Stimulated activated CD8-positive, alpha-beta memory T cell treated with anti-CD3 and anti-CD28 coated beads, Interleukin-12 subunit alpha, Interleukin-12 subunit beta, amount 100 ng/mL, for 4 hours (primary cell): ENCODE measurements at places on chromosomes 6 and 20.

DNA sequence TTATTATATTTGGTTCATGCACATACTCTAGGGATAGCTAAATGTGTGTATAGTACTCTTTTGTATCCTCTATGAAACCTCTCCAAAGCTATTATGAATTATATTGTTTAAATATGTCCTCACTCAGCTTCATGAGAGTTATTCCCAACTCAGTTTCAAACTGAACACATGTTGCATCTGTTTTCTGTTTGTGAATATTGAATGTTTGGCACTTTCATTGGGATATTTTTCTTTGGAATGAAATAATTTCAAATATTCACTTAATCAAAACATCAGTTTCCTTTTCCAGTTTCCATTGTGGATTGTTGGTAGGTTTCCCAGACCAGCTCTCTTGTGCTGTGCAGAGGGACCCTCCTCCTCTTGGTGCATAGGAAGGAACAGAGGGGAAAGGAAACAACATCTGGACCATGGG lies 46.6 kb downstream of the HDAC2 start:
- DNase-seq: no peak

- DNase-seq: no peak
Measured at GRCh38 chr6:106642476-106642875, 13.1 kb downstream of the QRSL1 start.

DNA sequence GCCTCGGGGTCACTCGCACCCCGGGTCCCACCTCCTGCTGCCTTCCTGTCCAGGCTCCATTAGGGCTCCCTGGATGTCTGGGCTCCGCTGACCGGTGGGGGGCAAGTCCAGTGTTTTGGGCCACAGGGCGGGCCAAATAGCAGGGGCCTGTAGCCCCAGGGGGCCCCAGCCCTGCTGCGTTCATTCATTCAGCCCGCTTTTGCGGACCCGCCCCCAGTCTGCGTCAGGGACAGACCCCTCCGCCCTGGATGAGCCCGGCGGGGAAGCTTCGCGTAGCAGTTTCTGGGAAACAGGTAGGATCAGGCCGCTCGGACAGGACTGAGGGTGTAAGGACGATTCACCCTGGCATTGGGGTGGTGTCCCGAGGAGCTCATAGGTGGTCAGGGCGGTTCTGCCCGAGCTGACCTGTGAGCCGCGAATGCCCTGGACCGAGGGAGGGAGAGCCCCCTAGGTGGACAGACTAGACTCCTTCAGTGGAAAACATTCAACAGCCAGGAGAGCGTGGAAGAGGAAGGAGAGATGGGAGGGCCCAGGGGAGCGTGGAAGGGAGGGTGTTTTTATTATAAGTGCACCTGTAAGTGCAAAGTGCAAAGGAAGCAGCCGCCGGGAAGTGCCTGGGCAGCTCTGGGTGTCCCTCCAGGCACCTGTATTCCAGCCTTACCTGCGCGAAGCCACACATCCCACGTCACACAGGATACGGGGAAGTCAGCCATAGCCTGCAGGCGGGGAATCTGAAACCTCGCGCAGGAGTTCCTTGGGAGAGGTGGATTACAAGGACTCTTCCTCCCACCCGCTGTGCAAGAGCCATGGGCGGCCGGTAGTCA lies 662 bp downstream of the ENTPD6 start:
- no peak for DNase-seq

- DNase-seq: no peak
Measured at GRCh38 chr20:9981829-9982228, 53.0 kb upstream of the ANKEF1 start.

GRCh38 chr6:74931558-74931957 lies 274.3 kb downstream of the COL12A1 start:
- DNase-seq: no peak

- no peak for DNase-seq
Measured at GRCh38 chr6:167676666-167677421, 149.9 kb upstream of the AFDN start.

- DNase-seq: no peak
Measured at GRCh38 chr6:167255918-167256553, 35.1 kb upstream of the UNC93A start.

- DNase-seq: no peak
Measured at GRCh38 chr6:137247724-137248123, 28.5 kb upstream of the IFNGR1 start.

DNA sequence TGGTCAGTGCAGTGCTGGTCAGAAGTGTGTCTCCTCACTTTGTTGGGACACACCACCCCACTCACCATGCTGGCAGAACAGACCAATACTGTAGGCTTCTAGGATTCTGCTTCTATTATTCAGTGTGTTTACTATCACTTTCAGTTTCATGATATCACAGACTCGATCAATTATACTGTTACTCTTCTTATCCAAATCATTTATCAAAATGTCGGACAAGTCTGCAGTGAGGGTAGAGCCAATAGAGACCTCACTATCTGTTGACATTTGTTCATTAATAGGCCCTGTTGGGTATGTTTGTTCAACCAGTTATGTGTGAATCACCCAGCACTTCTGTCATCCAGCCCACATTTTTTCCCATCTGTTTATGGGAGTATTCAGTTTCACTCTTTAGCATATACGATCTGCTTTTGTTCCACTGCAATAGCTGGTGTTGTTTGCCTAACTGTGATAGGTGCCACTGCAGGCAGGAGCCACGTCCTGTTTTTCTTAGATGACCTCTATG lies 140.1 kb downstream of the NRN1 start:
- no peak for DNase-seq

DNA sequence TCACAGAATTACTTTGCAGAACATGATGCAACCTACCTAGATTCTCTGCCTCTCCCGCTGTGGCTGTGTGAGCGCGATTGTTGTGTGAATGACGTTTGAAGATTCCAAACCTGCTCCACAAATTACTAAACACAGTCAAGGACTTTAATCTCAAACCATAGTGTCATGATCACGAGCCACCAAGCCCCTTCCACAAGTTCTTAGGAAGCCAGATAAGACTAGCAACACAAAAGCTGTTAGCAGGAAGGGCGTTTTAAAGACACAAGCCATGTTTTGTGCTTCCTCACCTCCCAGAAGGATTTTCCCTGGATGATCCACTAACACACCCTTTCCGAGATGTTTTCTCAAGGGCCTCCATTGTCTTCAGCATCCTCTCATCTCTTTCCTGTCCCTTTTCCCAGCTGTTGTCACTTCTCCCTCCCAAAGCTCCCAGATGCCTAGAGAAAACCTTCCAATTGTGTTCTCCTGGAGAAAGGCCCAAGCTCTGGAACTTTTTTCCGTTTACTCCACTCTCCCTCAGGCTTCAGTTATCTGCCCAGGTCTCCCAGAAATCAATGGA lies 12.8 kb downstream of the OPN5 start:
- no peak for DNase-seq

- DNase-seq: no peak
Measured at GRCh38 chr6:15025446-15025845, 220.4 kb upstream of the JARID2 start.

DNA sequence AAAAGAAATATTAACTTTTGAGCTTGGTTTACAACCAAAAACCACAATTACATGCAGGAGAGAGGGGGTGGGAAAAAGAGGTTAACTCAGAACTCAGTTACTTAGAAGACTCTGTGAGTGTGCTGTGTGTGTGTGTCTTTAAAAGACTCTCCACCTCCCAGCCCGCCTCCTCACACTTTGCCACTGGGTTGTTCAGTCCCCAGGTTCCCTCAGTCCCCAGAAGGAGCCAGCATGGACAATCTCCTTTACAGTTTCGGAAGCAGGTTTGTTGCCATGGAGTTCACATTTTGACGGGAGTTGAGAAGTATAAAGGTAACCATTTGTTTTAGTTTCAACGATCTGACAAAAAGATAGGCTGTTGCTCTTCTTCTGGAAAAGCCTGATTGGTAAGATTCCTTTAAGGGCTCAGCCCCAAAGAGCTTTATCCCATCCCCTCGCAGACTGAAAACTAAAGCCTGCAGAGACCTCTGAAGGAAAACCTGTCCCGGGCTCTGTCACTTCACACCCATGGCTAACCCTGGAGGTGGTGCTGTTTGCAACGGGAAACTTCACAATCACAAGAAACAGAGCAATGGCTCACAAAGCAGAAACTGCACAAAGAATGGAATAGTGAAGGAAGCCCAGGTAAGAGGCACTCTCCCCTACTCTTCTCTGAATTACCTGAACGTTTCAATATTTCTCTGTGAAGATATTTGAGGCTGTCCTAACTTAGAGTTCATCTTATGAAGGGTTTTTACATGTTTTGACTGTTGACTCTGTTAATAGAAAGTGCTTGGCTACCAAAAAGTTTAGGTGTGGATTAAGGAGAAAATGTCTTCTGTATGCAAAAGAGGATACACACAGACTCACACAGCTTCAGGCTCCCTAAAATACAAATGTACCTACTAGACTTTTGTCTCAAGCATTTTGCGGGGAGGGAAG lies at the start of gene SPTLC3:
TSS of gene SPTLC3 (plus strand) at position 212 of the 921 bp plus-strand sequence. CDS start at position 508, 296 bp downstream.
- DNase-seq: no peak

DNA sequence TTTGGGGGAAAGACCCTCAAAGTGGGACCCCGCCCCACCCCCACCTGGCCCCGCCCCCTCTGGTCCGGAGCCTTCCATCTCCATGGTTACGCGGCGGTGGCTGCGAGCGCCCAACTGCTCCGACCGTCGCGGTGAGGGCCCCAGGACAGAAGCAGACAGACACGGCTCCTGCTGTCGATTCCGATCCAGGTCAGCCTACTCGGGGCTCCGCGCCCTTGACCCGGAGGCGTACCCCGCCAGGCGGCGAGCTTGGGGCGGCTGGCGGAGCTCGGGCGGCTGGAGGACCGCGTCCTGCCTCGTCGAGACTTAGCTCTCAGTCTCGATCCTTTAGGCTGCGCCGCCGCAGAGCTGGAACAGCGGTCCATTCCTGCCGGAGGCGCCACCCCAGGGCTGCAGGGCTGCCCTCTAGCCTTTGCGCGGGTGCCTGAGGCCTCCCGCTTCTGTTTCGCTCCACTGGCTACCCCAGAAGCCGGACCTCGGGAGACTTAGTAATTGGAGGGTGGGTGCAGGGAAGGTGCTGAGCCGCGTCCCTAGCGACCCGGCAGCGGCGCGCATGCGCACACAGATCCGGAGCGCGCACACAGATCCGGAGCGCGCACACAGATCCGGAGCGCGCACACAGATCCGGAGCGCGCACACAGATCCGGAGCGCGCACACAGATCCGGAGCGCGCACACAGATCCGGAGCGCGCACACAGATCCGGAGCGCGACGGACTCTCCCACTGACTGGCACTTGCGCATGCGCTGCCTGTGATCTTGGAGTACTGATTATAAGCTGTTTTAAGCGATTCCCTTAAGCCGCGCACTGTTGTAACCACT lies at the start of gene CFAP206:
TSS of gene CFAP206 (plus strand) at position 72 of the 820 bp plus-strand sequence. CDS start 1,868 bp downstream, outside the sequence.
- peak; percentile 57 for DNase-seq

- no peak for DNase-seq
Measured at GRCh38 chr6:144019929-144020328, 11.9 kb upstream of the PLAGL1 start.

DNA sequence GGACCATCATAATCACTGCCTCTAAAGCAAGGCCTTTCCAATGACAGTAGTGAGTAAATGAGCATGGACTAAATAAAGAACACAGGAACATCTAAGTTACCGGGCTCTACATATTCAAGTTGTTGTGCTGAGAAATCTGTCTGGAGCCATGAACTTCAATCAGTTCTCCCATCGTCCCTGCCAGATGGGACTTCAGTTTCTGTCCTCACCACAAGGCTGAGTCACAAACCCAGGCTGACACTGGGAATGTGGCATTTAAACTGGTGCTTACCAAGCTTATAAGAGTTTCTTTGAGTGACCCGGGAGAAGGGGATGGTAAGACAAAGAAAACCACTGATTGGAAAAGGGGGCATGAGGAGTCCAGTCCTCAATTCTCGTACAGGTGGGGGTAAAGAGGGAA lies 497.0 kb downstream of the MAFB start:
- no peak for DNase-seq

DNA sequence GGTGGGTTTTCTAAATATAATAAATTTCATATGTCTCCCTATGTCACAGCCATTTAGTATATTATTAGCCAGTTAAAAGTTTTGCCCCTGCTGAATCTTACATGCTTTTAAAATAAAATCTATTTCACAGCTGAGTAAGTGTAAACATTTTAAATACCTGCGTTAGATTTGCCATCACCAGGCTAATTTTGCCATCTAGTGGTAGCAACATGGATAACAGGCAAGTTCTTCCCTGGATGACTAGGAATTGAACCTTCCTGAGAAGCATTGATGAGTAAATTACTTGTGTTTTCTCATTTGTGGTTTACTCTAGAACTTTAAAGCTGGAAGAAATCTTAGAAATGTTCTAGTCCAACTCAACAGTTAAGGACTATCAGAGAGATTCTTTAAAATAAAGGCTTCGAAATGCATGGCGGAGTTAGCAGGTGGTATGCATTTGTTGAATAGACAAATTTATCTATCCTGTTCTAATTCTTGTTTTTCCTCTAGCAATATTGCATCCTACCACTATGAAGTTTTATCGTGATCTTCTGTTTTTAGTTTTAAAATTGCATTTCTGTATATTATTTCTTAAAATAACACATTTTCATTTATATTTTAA lies 2.6 kb downstream of the PRSS35 start:
- no peak for DNase-seq

- peak; percentile 17 for DNase-seq
Measured at GRCh38 chr6:149233056-149233715, 84.3 kb upstream of the TAB2 start.

GRCh38 chr6:153997221-153997620 lies 41.8 kb upstream of the OPRM1 start:
- DNase-seq: no peak

DNA sequence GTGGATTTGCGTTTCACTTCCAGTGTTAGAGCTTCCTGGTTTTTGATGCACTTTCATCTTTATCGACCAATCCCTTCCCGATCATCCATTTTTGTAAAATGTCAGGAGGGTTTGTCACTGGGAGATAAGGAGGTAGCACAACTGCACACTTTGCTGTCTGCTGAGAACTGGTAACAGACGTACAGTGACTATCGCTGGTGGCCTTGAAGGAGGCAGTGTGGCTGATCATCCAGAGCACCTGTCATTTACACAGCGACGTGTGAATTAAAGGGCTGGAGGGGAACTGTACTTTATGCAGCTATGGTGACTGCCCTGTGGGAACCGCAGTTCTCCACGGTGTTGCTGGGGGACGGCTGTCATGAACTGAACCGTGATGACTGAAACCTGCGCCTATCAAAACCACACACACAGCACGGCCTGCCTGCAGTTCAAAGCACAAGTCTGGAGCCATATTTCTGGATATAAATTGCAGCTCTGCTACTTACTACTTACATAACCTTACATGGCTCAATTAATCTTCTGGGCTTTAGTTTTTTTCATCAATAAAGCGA lies 50.0 kb downstream of the HUS1B start:
- no peak for DNase-seq

- no peak for DNase-seq
Measured at GRCh38 chr6:145262771-145263170, 472.5 kb downstream of the EPM2A start.

DNA sequence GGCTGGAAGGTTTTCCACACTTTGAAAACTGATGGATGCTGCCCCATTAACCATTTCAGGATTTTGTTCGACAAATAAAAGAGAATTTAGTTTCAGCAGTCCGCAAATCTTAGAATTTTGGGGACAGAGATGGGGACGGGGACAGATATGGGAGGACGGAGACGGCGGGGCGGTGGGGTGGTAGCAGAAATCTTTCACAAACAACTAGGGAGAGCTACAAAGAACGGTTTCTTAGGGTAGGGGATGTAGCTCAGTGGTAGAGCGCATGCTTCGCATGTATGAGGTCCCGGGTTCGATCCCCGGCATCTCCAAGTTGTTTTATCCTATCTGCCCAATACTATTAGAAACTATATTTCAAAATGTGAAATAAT lies 15.1 kb downstream of the HMGN4 start:
- peak; percentile 59 for DNase-seq

GRCh38 chr20:62796699-62797491 lies 622 bp downstream of the MRGBP start:
- no peak for DNase-seq
